Activated T-cell treated with anti-CD3 and anti-CD28 coated beads, Interleukin-2, amount 50 U/mL, for 24 hours (primary cell): ENCODE measurements at places on chromosomes 5 and 9.

DNA sequence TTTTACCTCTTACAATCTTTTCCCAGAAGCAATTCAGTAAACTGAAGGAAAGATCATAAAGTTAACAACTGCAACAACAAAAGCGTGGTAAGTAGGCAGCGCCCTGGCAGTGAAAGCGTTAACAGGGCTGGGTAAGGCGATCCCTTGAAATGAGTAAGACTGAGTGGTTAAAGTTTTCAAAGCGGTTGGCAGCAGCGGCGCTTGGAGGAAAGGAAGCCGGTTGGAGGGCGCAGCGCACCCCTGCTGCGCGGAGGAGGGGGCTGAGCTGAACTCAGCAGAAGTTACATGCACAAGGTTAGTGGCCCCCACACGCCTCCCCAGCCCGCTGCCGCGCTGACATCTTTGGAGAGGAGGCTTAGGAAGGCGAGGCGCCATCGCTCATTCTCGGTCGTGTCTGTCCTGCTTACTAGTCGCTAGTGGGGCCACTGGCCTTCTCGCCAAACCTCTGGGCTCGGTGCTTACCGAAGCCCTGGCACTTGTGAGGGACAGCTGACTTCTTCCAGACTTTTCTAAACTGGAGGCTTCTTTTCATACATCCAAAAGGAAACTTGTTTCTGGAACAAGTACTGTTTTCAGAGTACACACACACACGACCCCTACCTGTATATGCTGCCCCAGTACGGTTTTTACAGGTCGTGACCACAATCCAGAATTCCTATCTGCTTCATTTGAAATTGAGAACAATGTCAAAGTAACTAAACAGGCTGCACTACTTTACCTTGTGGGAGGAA, at the start of gene SH3RF2:
Gene SH3RF2 (plus strand): TSS at position 178 of the 731 bp plus-strand sequence. CDS start 1,351 bp downstream, outside the sequence.
- DNase-seq = peak; percentile 43

GRCh38 chr5:151238303-151238741, 14.4 kb upstream of the CCDC69 start:
- DNase-seq = no peak

- no peak for DNase-seq
Observed at GRCh38 chr5:53256746-53257145, 147.2 kb upstream of the MOCS2 start.

DNA sequence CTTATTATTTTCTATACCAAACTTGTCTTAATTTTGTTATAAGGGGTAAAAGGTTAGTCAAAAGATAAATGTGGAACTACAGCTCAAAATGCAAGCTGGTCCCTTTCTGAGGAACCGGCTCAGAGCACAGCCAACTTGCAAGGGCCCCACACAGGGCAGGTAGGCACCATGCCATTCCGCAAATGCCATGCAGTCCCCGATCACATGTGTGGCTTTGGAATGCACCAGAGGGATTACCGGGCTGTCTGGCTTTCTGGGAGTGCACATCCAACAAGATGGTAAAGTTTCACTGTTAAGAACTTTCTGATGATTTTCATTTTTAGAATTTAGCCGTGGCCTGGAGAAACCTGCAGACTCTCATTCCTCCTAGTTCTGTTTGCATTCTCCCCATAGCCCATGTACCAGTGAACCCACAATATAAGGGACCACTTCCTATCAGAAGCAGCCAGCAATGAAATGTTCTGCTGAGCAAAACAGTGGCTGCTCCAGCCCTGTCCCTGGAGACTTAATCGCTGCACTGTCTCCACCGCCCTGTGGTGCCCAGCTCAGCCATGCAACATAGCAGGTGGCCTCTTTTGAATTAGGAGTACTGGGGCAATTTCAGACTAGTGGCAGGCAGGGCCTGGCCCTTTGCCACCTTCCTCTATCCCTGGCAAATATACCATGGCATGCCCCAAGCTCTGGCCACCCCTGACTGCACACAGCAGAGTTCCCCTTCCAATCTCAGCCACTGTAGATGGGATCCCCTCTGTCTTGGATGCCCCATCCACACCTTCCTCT, 11.4 kb downstream of the SHB start:
- DNase-seq = no peak

DNA sequence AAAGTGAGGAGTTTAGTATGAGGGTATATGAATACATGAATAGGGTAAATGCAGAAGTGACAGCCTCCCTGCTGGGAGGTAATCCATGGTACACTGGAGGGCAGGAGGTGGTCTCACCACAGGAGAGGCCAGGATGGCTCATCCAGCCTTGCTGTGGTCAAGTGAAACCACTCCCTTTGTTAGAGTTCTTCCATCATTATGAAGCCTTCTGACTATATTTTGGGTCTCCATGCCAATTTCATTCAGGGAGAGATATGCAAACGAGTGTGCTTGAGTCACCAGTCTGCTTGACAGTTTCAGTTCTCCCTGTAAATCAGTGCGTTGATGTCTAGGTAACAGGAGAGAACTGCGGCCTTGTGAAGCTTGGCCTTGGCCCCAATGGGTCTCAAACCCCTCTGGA, 16.4 kb downstream of the PPP3R2 start:
- DNase-seq = no peak

GRCh38 chr5:177540438-177540837, 13.9 kb downstream of the FAM193B start:
- no peak for DNase-seq

GRCh38 chr5:8408258-8408657, 539.3 kb downstream of the MTRR start:
- no peak for DNase-seq

- no peak for DNase-seq
Observed at GRCh38 chr9:131423171-131423581, 29.3 kb downstream of the PRRC2B start.

DNA sequence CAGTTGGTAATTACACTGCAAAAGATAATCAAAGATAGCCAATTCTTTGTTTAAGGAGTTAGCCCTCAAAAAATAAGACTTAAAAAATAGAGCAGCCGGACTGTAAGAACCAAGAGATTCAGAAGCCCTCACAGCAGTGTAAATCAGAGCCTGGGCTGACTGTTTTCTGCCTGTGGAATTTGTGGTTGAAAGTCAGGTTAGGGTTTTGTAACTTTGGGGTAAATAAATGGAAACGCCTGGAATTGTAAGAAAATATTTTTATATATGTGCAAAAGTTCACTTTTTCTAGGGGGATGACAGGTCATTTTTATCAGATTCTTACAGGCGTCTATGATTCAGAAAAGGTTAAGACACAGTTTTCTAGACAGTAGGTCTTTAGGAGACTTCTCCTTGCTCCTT, 35.6 kb downstream of the KLHL3 start:
- no peak for DNase-seq

DNA sequence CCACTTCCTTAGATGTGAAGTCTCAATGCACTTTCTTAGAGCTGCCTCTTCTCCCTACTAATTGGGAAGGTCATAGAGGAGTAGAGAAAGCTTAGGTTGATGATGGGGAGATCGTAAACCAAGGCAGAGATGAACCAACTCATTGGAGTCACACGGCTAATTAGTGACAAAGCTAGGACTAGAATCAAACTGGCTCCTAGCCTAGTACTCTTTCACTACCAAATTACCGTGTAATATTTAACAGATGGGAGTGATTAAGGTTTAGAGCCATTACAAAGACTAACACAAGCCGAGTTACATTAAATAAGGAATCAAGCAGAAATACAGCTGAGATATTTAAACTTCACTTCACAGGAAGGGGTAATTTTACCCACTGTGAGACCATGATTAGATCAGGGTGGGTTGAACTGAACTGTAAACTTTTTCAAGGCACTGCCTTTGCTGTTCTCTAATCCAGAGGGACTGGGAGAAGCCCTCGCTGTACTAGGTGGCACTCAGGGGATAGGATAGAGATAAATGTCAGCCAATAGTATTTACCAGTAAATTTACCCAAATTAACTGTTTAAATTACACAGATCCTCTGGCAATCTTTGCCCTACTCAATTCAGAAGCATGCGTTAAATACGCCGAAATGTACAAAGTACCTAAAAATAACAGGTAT, 166.4 kb upstream of the PIK3R1 start:
- no peak for DNase-seq

GRCh38 chr9:69273161-69273560, 51.9 kb upstream of the ENTREP1 start:
- no peak for DNase-seq

- DNase-seq = no peak
Observed at GRCh38 chr5:144794922-144795321, 624.2 kb downstream of the KCTD16 start.

DNA sequence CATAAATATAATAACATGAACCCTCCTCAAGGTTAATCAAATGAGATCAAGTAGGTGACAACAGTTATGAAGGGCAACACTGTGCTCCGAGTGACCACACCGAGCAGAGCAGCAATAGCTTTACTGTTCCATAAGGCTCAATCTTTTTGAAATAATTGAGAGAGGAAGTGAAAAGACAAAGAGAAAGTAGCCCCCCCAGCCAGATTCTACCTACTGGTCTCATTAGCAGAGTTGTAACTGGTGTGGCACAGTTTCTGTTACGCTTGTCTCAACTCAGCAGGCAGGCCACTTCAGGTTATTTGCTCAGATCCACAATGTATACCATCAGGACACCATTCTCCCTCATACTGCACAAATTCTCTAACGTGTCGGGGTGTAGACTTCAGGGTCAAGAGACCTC, 14.0 kb downstream of the PRUNE2 start:
- DNase-seq = no peak

- no peak for DNase-seq
Observed at GRCh38 chr9:81902626-81903025, 25.6 kb upstream of the SPATA31D4 start.

- no peak for DNase-seq
Observed at GRCh38 chr9:80899208-80899607, 790.1 kb downstream of the TLE1 start.

GRCh38 chr9:32414856-32415255, 30.4 kb downstream of the ACO1 start:
- DNase-seq = no peak

DNA sequence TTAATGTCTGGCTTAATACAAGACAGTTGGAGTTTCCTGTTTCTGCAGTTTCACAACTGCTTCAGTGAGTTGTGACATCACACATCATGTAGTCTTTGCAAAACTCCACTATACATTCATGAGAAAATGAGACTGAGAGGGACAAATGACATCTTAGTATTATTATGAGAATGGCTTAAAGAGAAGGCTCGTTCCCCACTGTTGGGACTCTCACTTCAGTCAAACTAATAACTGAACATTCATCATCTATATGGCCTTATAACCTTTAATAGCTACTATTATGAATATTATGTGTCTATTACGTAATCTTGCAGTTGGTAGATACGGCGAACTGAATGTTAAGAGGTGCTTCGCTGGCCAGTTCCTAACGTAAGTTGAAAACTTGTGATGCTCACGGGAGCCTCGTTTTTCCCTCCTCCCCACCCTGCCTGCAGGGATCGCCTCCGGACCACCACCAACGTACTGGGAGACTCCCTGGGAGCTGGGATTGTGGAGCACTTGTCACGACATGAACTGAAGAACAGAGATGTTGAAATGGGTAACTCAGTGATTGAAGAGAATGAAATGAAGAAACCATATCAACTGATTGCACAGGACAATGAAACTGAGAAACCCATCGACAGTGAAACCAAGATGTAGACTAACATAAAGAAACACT, 79.4 kb downstream of the SLC1A3 start:
- no peak for DNase-seq

DNA sequence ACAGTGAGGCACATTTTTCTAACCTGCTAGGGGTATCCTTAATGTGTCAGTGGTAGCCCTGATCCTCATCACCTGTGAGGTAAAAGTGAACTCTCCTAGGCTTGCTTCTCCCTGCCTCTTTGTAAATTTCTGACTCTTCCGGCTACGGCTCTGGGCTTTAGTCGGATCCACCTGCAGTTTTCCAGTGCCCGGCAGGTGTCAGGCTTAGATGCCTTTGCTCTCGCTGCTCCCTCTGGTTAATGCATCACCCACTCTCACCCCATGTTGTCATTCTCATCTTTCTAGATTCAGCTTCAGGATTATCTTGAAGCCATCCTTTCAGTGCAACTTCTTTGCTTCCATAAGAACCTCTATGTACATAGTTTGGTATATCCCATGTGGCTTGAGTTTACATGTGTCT, 3.6 kb downstream of the CEP78 start:
- no peak for DNase-seq
